ENCODE measurements at places on chromosomes 1 and 21. TPM values are rescaled to one million over a fixed set of nuclear protein-coding genes. Genes with fewer than 3 reads are reported as not detected.
A peak's percentile ranks its signal among the peaks of the same experiment; 100 is the strongest.

GRCh38 chr1:114854693-114855320 is at the start of gene SYCP1:
Gene SYCP1 (plus strand): TSS chr1:114854863. CDS start chr1:114855465, 602 bp downstream.
- no peak for DNase-seq

GRCh38 chr1:20735581-20736111 is 3.1 kb upstream of the SH2D5 start:
- no peak for DNase-seq

- DNase-seq = no peak
Observed at GRCh38 chr21:34333121-34333739, 30.6 kb upstream of the KCNE2 start.

GRCh38 chr1:58754683-58755467 is 29.0 kb downstream of the JUN start:
- DNase-seq = no peak

DNA sequence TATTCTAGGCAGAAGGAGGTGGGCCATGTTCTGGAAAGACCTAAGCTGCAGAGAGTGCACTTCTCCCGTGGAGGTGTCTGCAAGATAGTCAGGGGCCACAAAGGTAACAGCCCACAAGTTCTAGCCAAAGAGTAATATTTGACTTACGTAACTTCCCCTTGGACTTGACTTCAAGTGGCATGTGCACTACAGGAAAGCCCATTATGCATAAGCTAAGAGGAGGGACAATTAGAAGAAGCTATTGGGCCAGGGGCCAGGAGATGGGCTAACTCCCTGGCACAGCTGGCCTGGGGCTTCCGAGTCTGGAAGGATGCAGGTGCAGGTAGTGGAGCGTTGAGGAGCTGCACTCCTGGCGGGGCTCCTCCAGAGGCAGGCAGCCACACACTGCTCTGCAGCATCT is 58.3 kb downstream of the ERG start:
- no peak for DNase-seq

DNA sequence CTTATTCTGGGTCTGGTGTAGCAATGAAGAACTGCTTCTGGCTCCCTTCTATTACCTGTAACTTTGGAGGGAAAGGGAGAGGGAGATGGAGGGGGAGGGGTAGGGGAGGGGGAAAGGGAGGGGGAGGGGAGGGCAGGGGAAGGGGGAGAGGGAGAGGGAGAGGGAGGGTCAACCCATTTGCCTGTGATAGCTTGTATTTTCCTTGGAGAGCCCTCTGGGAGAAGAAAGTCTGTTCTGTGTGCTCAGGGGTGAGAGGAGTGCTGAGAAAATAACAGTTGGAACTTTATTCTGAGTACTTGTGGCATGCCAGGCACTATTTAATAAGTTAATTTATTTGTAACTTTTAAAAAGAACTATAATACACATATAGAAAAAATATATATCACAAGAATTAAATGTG is 70.7 kb upstream of the TSPAN2 start:
- no peak for DNase-seq

DNA sequence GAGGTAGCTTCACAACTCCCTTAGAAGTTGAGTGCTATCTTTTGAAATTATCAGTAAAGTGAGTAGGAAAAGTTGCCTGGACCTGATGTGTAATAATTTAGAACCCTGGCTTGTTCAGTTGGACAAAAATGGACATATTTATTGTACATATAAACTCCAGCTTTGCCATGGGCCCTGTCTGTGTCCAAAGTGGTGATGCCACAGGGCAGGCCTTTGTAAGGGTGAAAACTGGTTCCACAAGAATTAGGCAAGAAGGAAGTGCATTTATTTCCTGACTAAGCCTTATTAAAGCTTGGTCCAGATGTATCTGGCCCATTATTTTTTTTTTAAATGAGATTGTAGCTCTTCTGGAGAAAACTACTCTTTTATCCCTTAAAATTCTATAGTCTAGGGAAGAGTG is 47.9 kb downstream of the MACO1 start:
- DNase-seq = no peak

GRCh38 chr1:36829961-36830360 is 204.4 kb downstream of the GRIK3 start:
- DNase-seq = no peak

DNA sequence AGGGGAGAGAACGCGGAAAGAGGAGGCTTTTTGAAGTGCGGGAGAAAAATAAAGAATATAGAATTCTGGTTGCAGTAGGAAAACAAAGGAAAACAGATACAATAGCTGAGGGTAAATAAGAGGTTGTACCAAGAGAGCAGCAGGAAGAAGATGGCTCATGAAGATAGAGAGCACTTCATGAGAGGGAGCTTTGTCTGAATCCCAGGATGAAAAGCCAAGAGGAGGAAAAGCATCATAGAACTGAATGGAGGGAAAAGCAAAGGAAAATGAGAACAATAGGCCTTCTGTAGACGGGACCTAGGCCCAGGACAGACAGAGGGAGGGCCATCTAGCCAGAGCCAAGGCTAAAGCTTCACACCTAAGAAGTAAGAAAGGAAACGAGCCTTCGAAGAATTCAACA is 49.5 kb downstream of the ATP6V1G3 start:
- no peak for DNase-seq

GRCh38 chr1:17168091-17168876 is 36.6 kb upstream of the PADI1 start:
- no peak for DNase-seq

DNA sequence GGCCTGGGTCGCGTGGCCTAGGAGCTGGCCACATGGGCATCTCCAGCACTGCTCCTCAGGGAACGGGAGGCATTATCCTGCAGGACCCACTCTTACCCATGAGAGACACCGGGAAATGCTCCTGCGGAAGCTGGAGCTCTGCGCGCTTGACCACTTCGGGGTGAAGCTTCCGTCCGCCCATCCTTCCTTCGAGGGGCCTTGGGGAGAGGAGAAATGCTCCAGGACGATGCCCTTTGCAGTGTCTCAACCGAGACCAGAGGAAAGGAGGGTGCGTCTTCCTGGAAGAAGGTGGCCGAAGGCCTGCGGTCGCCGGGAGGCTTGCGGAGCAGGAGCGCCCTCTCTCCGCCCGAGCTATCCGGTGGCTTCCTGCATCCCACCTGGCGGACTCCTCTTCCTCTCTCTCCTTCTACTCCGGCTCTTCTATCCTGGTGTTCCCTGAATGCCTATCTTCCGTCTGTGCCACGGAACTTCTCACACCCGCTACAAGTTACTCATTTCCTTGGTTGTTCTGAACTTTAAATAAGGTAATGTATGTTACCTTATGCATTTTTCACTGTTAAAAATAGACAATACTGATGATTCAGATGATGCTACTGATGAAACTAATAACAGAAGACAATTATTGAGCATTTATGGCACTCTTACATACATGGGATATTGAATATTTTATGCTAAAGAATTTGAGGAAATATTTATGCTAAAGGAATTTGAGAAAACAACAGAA is 91.4 kb downstream of the PRKAB2 start:
- DNase-seq = no peak

- DNase-seq = no peak
Observed at GRCh38 chr21:32537569-32537881, 47.8 kb downstream of the TCP10L start.

- no peak for DNase-seq
Observed at GRCh38 chr1:179935909-179936496, 18.6 kb upstream of the CEP350 start.

DNA sequence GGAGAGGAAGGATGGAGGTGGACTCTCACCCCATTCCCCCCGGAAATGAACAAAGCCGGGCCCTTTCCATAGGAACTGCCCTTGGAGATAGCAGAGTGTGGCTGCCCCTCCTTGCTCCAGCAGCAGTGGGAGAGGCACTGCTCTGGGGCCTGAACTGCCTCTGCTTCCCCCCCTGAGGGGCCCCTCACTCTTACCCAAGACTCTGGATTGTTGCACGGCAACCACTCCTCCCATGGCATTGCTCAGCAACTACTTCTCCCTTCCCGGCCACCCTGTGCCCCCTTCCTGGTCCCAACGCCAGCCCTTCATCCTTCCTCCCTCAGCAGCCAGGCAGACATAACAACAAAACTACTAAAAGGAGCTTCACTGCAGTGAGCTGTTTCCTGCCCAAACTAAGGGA is 3.0 kb upstream of the ACKR1 start:
- no peak for DNase-seq

- DNase-seq = no peak
Observed at GRCh38 chr1:185468626-185469025, 151.6 kb upstream of the IVNS1ABP start.

- DNase-seq = no peak
Observed at GRCh38 chr1:94079080-94079940, 41.6 kb downstream of the ABCA4 start.

DNA sequence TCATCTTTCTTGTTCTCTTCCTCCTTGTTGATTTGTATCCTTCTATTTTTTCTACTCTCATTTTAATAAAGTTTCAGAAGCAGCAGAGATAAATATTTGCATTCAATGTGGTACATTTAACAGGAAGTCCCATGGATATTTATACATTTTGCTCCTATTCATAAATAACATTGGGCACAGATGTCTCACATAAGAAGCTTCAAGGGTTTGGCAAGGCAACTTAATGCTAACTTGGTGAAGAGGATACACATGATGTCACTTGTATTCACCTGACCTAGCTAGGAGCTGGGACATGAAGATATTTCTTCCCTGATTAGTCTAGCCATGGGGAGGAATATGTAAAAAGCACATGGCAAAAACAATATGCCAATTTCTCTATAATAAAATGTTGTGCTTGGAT is 65.1 kb upstream of the DUSP10 start:
- DNase-seq = no peak

DNA sequence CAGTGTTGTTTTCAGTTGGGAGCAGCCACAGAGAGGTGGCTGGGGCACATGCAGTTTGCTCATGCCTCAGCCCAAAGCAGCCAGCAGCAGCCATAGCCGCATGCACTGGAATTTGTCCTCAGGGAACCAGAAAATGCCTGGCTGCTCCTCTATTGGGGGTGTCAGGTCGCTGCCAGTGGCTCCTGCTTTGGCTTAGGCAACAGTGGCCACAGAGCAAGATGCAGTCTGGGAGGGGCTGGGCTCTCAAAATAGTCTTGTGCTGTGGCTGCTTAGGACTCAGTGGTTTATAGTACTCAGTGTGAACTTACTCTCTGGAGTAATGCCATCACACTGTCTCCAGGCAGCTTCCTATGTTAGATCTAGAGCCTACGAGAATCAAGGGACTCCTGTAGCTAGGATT is 25.0 kb downstream of the CD55 start:
- DNase-seq = no peak

- peak; percentile 64 for DNase-seq
Observed at GRCh38 chr21:40386294-40386911, 460.6 kb downstream of the DSCAM start.

DNA sequence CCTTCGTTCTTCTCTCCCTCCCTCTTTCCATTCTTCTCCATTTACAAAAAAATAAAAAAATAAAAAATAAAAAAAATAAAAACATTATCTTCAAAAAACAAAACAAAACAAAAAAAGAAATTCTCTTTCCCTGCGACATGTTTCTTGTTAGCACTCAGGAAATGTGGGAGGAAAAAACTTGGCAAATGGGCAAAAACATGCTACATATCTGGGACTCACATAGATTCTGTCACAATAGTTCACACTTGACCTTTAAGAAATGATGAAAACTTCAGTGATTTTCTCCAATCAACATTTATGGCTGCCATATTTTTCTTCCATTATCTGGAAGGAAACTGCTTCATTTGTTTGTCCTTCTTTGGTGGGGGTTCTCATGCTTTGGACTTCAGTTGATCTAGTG is 109.3 kb downstream of the PRKAB2 start:
- DNase-seq = no peak

DNA sequence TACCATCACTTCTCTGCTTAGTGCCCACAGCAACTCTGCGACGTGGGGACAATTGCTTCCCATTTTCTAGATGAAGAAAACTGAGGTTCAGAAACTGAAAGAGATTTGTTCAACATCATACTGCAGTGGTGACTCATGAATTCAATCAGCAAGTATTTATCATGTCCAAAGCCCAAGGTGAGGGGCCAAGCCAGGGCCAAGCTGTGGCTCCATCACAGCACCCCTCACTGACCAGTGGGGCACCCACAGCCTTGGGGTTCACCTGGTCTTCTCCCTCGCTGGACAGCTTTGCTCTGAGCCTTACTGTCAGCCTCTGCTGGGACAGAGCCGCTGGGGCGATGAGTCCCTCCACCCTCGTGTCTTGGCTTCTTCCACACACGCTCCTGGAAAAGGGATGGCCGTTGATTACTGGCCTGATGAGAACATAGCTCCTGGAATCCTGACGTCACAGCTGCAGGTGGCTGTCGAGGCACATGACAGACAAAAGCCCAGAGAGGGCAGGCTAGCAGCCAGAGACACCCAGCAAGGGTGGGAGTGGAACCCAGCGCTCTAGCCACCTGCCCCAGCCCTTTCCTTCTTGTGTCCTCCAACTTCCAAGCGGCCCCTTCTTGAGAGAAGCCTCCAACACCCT is 6.2 kb downstream of the EDN2 start:
- no peak for DNase-seq

GRCh38 chr1:245698860-245699259 is 544.1 kb downstream of the KIF26B start:
- no peak for DNase-seq

- DNase-seq = no peak
Observed at GRCh38 chr1:224873434-224874369, 55.8 kb upstream of the DNAH14 start.

DNA sequence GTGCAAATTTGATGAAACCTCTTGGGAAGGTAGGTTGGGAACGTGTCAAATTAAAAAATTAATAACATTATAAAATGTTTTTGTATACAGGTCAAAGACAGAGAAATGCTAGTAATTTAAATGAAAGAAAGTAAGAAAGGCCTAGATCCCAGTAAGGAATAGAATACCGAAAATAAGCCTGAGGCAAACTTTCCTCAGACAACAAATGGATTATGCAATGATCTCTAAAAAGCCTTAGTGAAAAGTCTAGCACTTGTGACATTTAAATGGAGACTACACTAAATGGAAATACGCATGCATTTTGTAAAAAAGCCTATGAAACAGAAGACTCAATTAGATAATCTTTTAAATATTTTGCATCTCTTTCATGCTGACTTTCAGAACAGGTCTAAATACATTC is 138.5 kb upstream of the ZNHIT6 start:
- no peak for DNase-seq

The SPRR3 gene
- not detected for total RNA-seq

The PTGER3 gene
- total RNA-seq = 14.9 TPM

The MINDY1 gene
- 36.2 TPM for total RNA-seq

The ZNF678 gene
- total RNA-seq = 4.7 TPM

The DCST2 gene
- not detected for total RNA-seq

The KCTD3 gene
- 16.4 TPM for total RNA-seq

The PTGFR gene
- 4.2 TPM for total RNA-seq

The SLC22A15 gene
- 8.3 TPM for total RNA-seq

The FYB2 gene
- 1.9 TPM for total RNA-seq

The EFNA3 gene
- total RNA-seq = 1.1 TPM

The LHX8 gene
- not detected for total RNA-seq

The TNFRSF18 gene
- total RNA-seq = 0.44 TPM

The CLK2 gene
- 23.8 TPM for total RNA-seq

The IL19 gene
- not detected for total RNA-seq

The F5 gene
- 20.9 TPM for total RNA-seq
